ENCODE measurements at places on chromosomes 6 and 20.

DNA sequence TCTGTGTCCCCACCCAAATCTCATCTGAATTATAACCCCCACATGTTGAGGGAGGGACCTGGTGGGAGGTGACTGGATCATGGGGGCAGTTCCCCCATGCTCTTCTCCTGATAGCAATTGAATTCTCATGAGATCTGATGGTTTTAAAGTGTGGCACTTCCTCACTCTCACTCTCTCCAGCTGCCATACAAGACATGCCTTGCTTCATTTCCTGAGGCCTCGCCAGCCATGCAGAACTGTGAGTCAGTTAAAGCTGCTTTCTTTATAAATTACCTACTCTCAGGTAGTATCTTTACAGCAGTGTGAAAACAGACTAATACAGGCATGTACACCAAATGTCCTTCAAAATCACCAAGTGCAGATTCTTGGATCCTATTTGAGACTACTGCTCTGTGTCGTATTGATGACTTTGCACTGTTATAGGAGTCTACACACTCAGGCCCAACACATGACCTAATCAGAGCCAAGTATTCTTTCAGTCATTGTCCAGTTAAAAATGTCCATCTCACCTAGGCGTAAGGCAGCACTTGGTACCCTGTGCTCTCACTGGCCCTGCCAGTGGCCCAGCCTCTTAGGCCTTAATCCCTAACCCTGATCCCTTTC lies 52.8 kb upstream of the UST start:
- DNase-seq: no peak

- no peak for DNase-seq
These were observed 81.3 kb downstream of the AFDN start for GRCh38 chr6:167907837-167908681.

DNA sequence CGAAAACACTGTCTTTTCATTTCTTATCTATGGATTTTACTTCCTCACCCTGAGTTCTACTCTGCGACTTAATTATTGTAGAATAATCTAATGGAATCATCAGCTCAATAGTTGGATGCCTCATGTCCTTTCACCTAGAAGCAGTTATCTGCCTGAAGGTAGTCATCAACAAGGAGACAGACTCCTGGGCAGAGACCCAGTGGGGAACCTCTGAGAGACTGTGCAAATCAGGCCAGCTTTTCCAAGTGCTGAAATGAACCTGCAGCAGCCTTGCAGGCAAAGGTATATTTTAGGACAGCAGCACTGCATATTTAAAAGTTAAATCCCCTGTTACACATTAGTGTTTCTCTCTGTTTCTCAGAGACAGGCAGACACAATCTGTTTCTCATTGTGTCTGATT lies 99.7 kb upstream of the STMND1 start:
- DNase-seq: no peak

- peak; percentile 55 for DNase-seq
These were observed 77.9 kb downstream of the MRPL14 start for GRCh38 chr6:44049163-44049988.

DNA sequence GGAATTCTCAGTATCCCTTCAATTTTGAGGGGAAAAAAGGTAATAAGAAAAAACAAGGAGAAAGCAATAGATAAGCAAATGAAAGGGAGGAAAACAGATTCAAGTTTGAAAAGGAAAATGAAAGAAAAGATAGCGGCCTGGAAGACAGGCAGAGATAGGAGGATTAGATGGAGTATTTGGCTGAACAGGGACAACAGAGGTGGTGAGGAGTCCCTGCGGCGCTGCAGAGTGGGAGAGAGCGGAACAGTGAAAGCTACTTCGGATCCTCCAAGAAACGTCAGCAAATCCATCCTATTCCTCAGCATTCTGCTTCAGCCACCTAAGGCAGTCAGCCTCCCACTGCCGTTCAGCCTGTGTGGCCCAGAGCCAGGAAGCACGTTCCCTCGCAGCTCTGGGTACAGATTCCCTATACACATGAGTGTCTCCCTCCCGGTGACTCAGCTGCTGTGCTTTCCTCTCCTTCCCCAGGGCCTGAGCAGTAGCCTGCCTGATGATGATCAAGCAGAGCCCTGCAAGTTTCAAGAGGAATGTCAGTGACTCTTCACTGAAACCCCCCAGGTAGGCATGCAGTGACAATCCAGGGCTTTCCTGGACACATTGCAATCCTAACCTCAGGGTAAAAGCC lies 43.4 kb upstream of the CDYL start:
- no peak for DNase-seq

- no peak for DNase-seq
These were observed 1163.6 kb upstream of the CITED2 start for GRCh38 chr6:140537834-140538705.

DNA sequence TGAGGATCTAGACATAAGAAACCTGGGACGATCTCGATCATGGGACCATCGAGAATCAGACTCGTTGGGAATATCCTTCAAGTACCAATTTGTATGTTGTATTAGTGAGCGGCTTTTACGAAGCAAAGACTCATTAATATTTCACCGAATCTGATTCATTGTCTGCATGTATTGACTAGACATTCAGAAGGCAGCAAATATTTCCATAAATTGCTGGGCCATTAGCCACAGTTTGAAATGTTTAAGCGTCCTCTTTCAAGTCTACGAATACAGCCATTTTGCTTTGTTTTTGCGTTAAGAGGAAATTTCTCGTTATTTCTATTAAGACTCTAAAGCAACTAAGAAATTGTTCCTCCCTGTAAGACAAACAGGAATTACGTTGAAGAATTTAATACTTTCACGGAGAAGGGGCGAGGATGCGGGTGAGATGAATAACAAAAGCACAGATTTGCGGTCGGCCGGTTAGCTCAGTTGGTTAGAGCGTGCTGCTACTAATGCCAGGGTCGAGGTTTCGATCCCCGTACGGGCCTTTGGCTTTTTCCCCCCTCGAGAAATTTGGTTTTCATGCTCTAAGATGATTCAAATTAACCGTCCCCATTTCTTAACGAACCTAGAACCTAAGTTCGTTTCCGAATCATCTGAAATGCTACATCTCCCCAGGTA lies 18.5 kb downstream of the POM121L2 start:
- DNase-seq: no peak

- DNase-seq: no peak
These were observed 103.0 kb upstream of the ARID1B start for GRCh38 chr6:156674197-156674596.

- DNase-seq: no peak
These were observed 46.4 kb upstream of the CHD6 start for GRCh38 chr20:41664584-41664983.

GRCh38 chr6:75171567-75171966 lies 34.3 kb downstream of the COL12A1 start:
- DNase-seq: no peak

DNA sequence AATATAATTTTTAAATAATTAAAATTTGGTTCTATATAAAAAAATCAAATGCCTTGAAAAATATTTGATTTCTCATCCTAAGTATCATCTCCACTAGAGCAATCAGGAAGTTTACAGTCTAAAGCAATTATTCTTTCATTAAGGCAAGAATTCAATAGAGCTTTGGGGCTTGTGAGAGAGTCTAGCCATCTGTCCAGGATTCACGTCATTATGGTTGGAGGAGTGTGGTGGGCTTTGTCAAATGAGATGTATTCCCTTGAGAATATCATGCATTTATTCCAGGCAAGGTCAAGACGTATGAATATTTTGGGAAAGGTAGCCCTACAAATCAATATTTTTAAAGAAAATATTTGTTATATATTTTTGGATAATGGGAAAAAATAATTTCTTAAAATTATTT lies 132.4 kb downstream of the ELOVL4 start:
- no peak for DNase-seq

DNA sequence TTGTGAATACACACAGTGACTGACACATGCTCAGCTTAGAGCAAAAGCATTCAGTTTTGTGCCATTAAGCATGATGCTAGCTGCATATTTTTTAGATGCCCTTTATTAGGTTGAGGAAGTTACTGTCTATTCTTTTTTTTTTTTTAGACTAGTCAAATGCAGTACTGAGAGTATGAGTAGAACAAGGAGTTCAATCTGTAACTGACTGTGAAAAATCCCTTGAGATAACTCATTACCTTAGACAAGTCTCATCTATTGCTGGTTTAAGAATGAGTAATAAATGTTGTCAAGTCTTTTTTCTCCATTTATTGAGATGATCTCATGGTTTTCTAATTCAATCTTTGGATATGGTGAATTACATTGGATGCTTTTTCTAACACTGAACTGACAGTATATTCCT lies 23.2 kb downstream of the AHI1 start:
- no peak for DNase-seq

DNA sequence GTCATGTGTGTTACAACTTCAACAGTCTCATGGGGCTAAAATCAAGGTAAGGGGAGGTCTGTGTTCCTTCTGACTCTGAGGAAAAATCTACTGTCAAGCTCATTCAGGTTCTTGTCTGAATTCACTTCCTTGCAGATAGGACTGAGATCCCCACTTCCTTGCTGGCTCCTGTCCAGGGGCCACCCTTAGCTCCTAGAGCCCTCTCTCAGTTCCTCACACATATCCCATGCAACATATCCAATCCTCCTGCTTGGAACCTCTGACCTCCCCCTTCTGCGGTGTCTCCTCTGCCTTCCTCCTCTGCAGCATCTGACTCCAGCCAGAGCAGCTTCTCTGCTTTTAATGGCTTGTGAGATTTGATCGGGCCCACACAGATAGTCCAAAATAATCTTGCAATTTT lies 27.1 kb upstream of the MICB start:
- DNase-seq: no peak

DNA sequence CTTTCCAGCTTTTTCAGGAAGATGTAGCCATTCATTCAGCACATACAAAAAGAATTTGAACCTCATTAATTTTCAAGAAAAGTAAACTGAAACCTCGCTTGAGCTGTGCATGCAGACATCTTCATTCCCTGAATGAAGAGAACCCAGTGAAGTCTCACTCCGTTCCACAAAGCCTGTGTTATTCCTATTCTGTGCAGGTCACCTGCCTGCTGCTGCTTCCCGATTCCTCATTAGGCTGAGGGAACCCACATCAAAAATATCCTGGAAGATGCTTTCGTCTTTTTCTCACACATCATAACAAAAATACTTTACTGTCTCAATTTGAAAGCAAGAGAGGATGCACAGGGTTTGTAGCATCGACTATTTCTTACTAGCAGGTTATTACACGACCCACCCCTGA lies 40.1 kb downstream of the TRMT6 start:
- no peak for DNase-seq

GRCh38 chr6:151349651-151350270 lies 41.6 kb downstream of the ZBTB2 start:
- DNase-seq: no peak

GRCh38 chr6:129786548-129786947 lies 74.6 kb downstream of the TMEM244 start:
- no peak for DNase-seq

- DNase-seq: no peak
These were observed 12.7 kb upstream of the SPAG4 start for GRCh38 chr20:35602851-35603495.

DNA sequence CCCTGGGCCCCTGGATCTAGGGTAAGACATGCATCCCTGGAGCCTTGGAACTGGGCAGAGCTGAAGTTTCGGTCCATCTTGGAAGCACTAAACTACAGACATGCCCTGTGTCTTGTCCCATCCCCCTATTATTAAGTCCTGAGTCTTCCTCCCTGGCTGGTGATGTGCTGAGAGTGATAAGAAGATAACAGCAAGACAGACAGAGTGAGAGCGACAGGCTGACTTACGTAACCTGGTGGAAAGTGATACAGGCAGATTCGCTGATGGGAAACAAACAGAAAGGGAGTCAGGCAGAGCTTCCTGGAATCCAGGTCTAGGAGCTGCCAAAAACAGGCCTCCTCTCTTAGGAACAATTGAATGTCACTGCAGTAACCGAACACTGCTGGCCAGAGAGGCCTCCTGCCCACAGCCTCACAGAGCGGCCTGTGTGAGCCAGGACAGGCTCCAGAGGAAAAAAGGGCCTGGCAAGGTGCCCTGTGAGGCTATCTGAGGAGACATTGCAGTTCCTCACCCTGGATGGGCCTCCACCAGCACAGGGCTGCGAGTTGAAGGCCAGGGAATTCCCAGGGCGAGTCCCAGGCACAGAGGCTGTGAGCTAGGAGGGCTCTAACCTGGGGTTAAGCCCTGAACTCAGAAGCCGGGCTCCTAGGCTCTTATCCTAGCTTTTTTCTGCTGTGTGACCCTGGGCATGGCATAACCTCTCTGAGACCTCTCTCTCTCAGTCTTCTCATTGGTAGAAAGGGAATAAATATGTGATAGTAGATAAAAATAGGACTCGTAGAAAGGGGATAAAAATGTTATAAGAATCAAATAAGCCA lies 34.2 kb upstream of the B4GALT5 start:
- no peak for DNase-seq

DNA sequence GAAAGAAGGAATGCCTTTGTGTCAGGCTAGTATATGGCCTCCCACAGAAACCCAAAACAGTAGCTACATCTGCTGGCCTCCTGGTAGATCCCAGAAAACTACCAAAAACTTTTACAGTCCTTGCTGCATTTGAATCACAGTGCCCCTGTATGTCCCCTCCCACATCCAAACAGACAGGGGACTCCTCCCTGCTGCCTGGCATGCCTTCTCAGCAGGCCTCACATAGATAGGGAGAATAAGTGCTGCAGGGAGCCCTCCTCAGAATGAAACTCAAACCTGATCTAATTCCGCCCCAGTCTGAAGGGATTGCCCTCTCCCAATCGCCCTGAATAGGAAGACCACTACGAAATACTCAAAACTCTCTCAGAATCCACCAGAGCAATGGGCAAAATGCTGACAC lies 14.1 kb upstream of the DEFB116 start:
- DNase-seq: no peak

GRCh38 chr6:155717374-155717773 lies 261.7 kb upstream of the NOX3 start:
- DNase-seq: no peak

Measured in GM20000 (cell line).